Caco-2 (cell line): ENCODE measurements at places on chromosomes 5 and 9.

- no peak for DNase-seq
These were observed 14.9 kb upstream of the MEGF10 start for GRCh38 chr5:127275641-127276193.

DNA sequence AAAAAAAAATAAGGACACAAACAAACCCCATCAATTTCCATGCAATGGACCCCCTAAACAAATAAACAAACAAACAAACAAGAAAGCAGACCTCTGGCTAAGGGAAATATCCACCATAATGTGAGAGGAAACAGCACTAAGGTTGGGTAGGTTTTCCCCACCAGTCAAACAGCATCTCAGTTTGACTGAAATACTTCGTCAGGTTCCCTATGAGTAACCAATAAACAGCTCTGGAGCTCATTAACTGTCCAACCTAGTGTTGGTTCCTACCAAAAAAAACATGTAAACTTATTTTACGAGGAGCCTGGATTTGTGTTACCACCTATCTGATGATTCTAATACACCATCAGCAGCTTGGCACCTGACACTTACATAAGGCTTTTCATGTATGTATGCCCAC lies 198.5 kb upstream of the TARS1 start:
- DNase-seq: no peak

DNA sequence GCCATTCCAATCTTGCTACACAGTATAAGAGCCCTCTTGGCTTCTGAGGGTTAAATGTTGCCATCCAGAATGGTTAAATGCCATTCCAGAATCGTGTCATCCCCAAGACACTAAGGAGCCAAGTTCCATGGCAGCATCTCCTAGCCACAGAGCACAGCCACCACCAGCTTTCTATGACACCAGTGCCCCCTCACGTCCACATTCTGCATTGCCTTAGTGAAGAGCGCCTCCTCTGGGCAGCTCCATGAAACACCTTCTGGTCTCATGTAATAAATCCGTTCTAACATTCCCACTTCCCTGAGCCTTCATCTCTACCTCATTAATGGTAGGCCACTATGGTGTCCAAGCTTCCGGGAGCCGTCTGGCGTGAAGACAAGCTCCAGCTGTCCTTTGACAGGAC lies 12.4 kb downstream of the CBY3 start:
- no peak for DNase-seq

DNA sequence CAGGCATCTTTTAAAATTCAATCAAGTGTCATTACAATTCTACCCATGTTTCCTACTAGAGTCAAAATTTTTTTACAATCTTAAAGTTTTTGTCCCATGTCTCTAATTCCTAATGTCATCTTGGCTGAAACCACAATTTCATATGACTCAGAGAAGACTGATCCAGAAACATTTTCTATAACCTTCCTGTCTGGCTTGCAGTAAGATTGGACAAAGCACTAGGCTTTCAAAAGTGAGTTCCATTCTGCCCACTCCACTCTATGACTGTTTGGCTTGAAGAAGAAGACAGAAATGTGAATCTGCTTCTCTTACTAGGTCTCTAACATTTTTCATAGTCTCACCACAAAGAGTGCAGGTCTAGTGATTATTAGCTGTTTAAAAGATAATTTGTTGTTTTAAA lies 88.8 kb downstream of the NR3C1 start:
- DNase-seq: no peak

DNA sequence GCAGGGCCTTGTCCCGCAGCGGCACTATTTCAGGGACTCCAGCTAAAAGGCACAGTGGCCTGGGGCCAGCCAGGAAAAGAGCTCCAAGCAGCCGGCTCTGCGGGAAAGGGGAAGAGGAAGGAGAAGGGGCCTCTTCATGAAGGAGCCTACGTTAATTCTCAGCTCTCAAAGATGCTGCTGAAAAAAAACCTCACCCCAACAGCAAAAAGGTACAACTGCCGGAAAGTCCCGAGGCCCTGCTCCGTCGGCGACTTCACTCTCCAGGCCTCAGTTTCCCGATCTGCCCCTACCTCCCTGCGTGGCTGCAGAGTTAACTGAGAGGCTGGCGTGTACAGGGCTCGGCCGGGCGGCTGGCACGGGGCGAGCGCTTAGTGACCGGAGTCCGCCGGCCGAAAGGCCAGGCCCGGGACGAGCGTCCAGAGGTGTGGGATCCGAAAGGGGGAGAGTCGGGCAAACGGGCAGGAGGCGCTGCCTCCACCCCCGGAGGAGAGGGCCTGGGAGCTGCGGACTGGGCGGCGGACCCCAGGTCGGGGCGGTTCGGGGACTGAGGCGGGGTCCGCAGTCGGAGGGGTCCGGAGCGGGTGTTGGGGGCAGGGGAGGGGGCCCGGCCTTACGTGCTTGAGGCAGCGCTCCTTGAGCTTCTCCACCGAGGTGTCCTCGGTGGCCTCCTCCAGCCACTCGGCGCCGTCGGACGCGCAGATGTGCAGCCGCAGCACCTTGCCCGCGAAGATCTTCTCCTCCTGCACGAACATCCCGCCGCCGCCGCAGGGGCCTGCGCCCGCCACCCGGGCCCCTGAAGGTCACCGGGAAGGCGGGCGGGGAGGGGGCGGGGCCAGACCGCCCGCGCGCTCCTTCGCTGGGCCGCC lies 529 bp downstream of the UBAC1 start:
- DNase-seq: peak; percentile 51

DNA sequence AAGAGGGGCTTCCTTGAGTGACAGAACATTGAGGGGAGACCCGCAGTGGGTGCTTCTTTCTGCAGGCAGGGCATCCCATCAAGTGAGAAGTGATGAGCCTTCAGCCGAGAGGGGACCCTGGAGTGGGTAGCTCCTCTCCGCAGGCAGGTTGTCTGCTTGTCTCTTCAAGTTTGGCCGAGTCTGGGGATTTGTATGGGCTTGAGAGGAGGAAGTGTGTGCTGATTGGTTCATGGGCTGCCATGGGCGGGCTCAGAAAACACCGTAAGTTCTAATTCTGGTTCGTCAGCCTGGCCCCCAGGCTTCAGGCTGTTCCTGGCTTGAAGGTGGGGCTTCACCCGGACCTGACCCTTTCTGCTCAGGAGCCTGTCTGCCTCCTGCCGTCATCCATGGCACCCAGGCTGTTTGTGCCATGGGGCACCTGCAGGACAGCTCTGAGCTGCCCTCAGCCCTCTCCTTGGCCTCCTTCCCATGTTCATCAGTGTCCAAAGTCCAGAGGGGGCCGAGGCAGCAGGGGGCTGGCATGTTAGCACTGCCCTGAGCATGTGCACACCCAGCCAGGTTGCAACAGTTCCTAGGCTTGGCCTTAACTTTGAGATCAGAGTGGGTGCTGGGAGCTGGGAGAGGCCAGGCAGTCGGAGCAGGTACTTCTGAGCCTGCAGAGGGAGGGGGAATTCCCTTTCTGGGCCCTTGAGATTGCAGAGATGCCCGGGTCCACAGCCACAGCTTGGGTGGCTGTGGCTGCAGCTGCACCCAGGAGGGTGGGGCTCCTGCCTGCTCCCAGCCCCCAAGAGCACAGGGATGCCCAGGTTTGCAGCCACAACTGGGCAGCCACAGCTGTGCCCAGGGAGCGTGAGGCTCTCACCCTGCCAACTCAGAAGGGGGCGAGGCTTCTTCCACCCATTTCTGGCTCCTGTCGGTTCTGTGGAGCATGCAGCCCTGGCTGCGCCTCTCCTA lies 13.5 kb upstream of the DHFR start:
- no peak for DNase-seq
